Left cardiac atrium (tissue), 4 donors: ENCODE measurements at places on chromosomes 4 and X. TPM values are rescaled to one million over a fixed set of nuclear protein-coding genes. Genes with fewer than 3 reads are reported as not detected.

YY2 gene
- 0.79 TPM for total RNA-seq

VCX2 gene
- not detected for total RNA-seq

TLR3 gene
- total RNA-seq, result 5.3 TPM

S100G gene
- total RNA-seq, result not detected

EPHA5 gene
- 5.1 TPM for total RNA-seq

CXCR3 gene
- 0.24 TPM for total RNA-seq

WDR1 gene
- total RNA-seq, result 206 TPM

GNL3L gene
- 26.4 TPM for total RNA-seq

PPEF1 gene
- 1.4 TPM for total RNA-seq

TMPRSS11F gene
- total RNA-seq, result not detected
